Activated T-helper 1 cell treated with anti-CD3 and anti-CD28 coated beads, Interleukin-12 subunit alpha, Interleukin-12 subunit beta, Interleukin-2, Interleukin-4 antibody, amounts not matched to agents 30 ng/mL and 10 ng/mL and 1 ng/mL, durations not matched to agents 14 hours and 24 hours and 36 hours (primary cell): ENCODE measurements at places on chromosomes 3 and 15. TPM values are rescaled to one million over a fixed set of nuclear protein-coding genes. Genes with fewer than 3 reads are reported as not detected.

The SPRED1 gene
- total RNA-seq: 0.49 and 0.54 TPM in 2 replicates

The NR1I2 gene
- total RNA-seq: 0.13 TPM in 1 of 2 replicates, not detected in the other

The CILP gene
- not detected in 2 replicates for total RNA-seq

The TGM4 gene
- not detected in 2 replicates for total RNA-seq

The CYP1A2 gene
- total RNA-seq: not detected in 2 replicates

The PRKAR2A gene
- total RNA-seq: 34.7 and 38.8 TPM in 2 replicates

The LRRIQ4 gene
- total RNA-seq: 0.10 and 0.12 TPM in 2 replicates

The XCR1 gene
- 0.05 and 0.08 TPM in 2 replicates for total RNA-seq

The RBPMS2 gene
- 0.10 TPM in 1 of 2 replicates, not detected in the other for total RNA-seq

- H3K36me3 ChIP-seq: no peaks in the 10 kb centered on the region
- no peak for DNase-seq
- no peak overlapping the region for H3K27ac ChIP-seq
- peaks cover 22% of the 10 kb centered on the region for H3K4me1 ChIP-seq
These were observed 26.5 kb downstream of the ATP6V1A start for GRCh38 chr3:113773381-113773780.

DNA sequence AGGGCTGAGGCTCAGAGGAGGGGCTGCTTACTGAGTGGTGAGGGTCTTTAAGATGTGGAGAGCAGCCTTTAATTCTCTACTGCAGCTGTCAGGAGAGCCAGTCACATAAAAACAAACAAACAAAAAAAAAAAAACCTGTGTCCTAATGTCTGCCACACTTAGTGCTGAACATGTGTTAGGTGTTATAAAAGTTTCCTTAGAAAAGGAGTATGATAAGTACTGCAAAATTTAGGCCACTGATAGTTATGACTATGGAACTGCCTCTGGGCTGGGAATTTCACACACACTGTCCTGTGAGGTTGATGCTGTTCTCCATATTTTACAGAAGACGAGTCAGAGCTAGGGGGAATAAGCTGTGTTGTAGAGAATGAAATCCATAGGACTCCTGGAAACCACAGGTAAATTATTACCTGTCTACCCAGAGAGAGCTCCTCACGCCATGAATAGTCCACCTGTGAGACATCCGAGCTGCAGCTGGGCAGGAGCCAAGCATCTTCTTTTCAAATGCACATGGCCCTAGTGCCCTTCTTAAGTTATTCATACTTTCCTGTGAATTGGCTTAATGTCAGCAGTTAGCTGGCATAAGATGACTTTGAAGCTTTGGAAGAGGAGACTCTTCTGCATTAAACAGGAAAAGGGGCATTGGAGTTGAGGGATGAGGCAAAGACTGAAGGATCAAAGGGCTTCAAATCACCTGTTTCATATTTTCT is 34.5 kb upstream of the SKOR1 start:
- H3K4me1 ChIP-seq: no peaks in the 10 kb centered on the region
- H3K27ac ChIP-seq: no peak overlapping the region
- H3K4me3 ChIP-seq: no peak overlapping the region
- H3K27me3 ChIP-seq: no peaks in the 10 kb centered on the region

GRCh38 chr15:52256930-52257733 is 38.5 kb downstream of the MYO5C start:
- peaks cover 35% of the 10 kb centered on the region for H3K4me1 ChIP-seq
- no peak for DNase-seq
- H3K27ac ChIP-seq: no peak overlapping the region
- no peaks in the 10 kb centered on the region for H3K27me3 ChIP-seq

- peaks cover 1% of the 10 kb centered on the region for H3K36me3 ChIP-seq
- H3K27ac ChIP-seq: no peak overlapping the region
- DNase-seq: no peak
- H3K27me3 ChIP-seq: peaks cover 21% of the 10 kb centered on the region
- H3K4me1 ChIP-seq: no peaks in the 10 kb centered on the region
These were observed 58.8 kb downstream of the GADL1 start for GRCh38 chr3:30835667-30836066.

GRCh38 chr3:110767838-110768237 is 303.8 kb upstream of the NECTIN3 start:
- H3K4me3 ChIP-seq: no peak overlapping the region
- H3K4me1 ChIP-seq: peaks cover 5% of the 10 kb centered on the region
- peaks cover 2% of the 10 kb centered on the region for H3K27me3 ChIP-seq
- no peak for DNase-seq

GRCh38 chr3:58520403-58521335 is 16.3 kb downstream of the ACOX2 start:
- peaks cover 2% of the 10 kb centered on the region for H3K27me3 ChIP-seq
- no peak overlapping the region for H3K27ac ChIP-seq
- no peak overlapping the region for H3K4me3 ChIP-seq
- no peak for DNase-seq
- H3K4me1 ChIP-seq: no peaks in the 10 kb centered on the region

GRCh38 chr15:63004211-63004610 is 38.3 kb upstream of the TPM1 start:
- H3K36me3 ChIP-seq: no peaks in the 10 kb centered on the region
- H3K27ac ChIP-seq: no peak overlapping the region
- H3K4me1 ChIP-seq: no peaks in the 10 kb centered on the region
- no peak for DNase-seq

- H3K36me3 ChIP-seq: no peaks in the 10 kb centered on the region
- H3K4me3 ChIP-seq: no peak overlapping the region
- H3K27me3 ChIP-seq: no peaks in the 10 kb centered on the region
- no peak for DNase-seq
- H3K4me1 ChIP-seq: no peaks in the 10 kb centered on the region
These were observed 226.1 kb upstream of the UBE2E2 start for GRCh38 chr3:22977042-22977441.

DNA sequence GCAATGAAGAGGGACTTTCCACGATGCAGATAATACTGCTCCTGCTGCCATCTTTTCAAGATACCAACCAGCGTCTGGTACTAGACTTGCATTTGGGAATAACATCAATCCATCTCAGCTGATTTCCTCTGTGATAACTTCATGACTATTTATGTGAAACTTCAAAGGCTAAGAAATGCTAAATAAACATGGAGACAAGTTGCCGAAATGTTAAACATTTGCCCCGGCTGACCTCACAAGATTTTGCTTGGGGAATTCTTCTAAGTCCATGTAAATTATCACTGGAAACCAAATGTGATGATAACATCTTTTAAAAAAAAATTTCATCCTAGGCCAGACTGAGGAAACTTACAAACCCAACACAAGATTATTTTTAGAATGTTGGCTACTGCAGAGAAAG is 185.8 kb upstream of the PRICKLE2 start:
- no peaks in the 10 kb centered on the region for H3K4me1 ChIP-seq
- H3K27ac ChIP-seq: no peak overlapping the region
- H3K36me3 ChIP-seq: no peaks in the 10 kb centered on the region
- H3K27me3 ChIP-seq: peaks cover 4% of the 10 kb centered on the region

DNA sequence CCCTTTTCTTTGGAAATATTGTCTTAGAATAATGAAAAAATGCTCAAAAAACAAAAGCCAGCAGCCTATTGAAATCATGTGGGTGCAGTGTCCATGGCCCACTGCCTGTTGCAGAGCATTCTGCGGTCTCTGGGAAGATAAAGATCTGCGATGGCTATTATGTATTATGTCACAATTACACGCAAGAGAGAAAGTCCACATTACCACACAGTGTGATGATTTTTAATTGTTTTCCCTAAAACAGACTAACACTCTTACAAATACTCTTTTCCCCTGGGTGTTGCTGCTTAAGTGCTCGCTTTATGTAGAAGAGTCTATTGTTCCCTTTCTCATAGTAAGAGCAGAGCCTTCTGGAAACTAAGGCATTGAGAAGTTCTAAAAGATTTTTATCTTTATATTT is 32.2 kb downstream of the SSR3 start:
- no peak for DNase-seq
- H3K27ac ChIP-seq: no peak overlapping the region
- peaks cover 41% of the 10 kb centered on the region for H3K4me1 ChIP-seq
- H3K4me3 ChIP-seq: no peak overlapping the region
- peaks cover 7% of the 10 kb centered on the region for H3K36me3 ChIP-seq
